Activated T-cell treated with anti-CD3 and anti-CD28 coated beads for 1 hour (primary cell): ENCODE measurements at places on chromosomes 2 and 18.

DNA sequence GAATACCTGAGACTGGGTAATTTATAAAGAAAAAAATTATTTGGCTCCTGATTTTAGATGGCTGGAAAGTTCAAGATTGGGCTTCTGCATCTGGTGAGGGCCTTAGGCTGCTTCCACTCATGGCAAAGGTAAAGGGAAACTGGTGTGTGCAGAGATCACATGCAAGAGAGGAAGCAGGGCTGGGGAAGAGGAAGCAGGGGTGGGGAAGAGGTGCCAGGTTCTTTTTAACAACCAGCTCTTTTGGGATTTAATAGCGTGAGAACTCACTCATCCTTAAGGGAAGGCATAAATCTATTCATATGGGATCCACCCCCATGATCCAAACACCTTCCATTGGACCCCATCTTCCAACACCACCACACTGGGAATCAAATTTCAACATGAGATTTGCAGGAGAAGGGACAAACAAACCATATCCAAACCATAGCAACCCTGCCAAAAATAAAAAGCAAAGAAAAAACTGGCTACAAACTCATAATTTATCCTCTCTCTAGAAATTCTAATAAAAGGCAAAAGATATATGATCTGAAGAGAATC is 30.4 kb downstream of the PRKRA start:
- DNase-seq: no peak

DNA sequence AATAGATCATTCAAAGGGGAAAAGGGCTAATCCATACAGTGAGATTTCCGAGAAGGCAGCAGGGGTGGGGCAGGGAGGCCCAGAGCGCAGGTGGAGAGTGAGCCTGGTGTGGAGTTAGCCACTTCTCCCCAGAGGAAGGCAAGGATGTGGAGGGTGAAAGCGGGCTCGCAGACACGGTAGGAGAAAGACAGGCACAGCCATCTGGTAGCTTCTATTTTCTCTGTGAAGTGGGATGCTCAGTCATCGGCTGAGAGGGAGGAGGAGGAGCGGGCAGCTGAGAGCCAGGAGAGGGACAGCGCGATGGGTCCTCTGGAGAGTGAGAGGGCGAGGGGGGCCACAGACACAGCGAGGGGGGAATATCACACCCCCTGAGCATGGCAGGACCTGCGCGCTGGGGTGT is 153.3 kb upstream of the NDUFV2 start:
- DNase-seq: no peak

- no peak for DNase-seq
Measured at GRCh38 chr18:31072175-31072574, 29.6 kb upstream of the DSC3 start.

DNA sequence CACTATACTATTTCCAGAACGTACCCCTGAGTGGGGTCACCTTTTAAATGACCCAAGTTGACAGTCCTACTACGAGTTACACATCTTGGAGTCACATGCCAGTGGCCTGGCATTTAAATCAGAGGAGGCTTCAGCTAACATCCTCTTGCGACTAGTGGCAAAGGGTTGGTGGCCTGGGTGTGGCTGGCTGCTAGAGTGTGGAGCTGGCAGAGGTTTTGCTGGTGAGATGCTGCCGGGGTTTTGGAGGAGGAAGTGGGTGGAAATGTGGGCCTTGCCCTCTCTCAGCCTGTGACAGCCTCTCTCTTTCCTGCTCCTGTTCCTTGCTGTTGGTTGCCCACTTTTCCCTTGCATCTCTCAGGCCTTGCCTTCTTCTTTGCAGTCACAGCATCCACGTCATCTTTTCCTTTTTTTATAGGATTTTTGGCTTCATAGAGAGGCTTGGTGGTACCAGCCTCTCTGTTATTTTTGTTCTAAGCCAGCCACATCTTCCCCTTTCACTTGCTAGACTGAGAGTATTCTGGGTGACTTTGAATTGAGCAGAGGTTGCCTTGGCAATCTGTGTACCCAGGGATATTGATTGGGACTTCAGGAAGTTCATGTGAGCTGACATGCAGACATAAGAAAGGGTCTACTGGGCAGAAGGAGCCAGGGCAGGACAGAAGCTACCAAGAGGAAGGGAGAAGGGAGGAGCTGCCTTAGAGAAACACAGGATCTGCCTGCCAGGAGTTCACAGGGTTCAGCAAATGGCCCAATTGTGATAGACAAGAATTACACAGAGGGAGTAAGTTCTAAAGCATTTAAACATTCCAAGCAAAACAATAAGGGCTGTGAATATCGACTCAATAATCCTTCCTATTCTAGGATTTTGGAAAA is 55.4 kb downstream of the CDC42EP3 start:
- DNase-seq: peak; percentile 48

- no peak for DNase-seq
Measured at GRCh38 chr2:29073933-29074332, 390 bp downstream of the PCARE start.

DNA sequence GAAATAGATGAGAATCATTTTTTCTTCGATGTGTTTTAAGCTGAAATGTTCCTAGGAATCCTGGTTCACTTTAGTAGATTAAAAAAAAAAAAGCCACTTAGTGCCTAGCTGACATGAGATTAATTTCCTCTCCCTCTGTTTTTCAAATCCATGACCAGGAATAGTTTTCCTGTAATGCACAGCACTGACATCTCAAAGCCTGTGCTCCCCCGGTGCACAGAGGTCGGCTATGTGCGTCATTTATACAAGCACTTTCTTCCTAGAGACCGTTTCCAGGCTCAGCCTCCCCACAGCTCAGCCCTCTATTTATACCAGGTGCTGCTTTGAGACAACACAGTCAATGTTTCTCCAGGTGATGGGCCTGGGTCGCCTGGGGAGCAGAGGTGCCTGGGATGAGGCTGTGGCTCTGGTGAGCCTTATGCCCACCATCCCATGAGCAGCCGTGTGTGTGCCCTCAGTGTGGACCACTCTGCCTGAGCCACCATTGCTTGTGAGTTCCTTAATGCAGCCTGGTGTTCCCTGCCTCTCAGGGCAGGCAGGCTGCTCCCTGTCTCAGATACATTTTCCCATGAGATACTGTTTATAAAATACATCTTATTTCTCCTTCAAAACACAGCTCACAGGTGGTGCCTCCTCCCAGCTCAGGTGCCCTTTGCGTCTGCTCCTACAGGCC is 515.7 kb upstream of the HS6ST1 start:
- DNase-seq: no peak

DNA sequence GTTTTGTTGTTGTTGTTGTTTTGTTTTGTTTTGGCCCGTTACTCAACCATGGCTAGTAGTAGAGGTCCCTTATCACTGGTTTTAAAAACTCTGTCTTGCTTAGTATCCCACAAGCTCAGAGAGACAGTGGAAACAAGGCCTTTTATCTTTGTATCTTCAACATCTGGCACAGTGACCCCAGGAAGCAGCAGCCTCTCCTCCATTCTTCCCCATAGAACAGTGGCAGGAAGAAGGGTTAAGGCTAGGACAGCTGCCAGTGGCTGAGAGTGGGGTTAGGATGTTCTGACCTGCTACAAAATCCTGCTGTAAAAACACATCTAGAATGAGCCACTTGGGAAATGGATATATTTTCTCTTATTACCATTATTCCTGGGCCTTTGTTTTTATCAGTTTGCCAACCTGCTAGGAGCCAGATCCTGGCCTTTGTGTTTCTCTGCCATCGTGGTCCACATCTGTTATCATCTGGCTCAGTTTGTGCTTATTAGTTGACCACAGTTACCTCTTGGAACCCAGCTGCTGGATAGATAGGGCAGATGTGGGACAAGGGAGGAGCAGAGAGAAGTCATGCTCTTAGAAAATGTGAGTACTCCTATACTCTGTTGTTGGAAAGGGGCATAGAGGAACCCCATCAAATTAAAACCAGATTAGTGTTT is 246.8 kb downstream of the AGPS start:
- no peak for DNase-seq

DNA sequence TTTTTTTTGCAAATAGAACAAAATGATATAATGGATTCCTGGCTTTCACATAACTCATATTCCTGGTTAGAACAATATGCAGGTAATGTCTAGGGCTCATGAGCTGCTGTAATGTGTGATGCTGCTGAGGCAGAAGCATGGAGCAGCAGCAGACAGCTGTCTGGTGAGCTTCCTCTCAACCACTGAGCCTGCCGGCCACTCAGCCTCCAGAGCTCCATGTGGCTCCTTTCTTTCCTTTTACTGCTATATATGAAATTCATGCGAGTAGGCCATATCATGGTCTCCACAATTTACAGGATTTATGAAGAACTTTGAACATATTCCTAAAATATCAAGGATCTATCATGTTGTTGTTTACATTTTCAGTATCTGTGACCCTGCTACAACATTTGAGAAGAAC is 120.9 kb downstream of the MEP1B start:
- DNase-seq: no peak

DNA sequence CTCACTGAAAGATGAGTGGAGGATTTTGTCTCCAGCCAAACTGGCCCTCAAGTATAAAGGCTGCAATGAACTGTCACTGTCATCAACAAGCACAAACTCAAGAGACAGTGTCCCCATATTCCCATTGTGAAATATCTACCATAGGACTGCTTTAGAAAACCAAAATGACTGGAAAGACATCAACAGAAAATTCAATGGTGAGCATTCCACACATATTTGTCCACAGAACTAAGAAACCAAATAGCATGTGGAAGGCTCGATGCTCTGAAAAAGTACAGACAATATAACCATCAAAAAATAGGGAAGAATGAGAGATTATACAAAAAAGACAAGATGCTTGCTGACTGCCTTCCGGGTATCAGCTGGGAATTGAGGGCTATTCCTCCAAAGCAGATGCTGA is 37.6 kb downstream of the TGFBRAP1 start:
- no peak for DNase-seq

- no peak for DNase-seq
Measured at GRCh38 chr18:12287684-12288402, 20.2 kb upstream of the TUBB6 start.

DNA sequence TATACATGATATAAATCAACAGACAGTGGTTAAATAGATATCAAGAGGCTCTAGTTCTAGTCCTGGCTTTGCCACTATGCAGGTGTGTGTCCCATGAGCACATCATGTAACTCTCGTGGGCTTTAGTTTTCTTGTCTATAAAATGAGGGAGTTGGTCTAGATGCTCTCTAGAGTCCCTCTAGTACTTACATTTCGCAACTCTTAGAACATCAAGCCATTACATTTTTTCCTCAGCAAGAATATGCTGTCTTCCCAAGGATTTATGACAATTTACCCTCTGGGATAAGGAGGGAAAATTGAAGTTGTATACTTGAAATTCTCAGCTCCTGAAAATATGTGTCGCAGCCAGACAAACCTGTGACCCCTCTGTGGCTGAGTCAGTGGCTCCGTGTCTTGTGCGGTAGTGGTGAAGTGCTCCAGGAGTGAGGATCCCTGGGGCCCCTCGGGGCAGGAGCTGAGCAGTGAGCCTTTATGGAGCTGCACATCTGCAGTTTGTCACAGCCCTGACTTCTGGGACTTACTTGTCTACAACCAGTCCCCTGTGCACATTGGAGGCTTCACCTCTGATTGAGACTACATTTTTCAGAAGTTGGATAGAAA is 6.8 kb downstream of the PKP4 start:
- DNase-seq: no peak

DNA sequence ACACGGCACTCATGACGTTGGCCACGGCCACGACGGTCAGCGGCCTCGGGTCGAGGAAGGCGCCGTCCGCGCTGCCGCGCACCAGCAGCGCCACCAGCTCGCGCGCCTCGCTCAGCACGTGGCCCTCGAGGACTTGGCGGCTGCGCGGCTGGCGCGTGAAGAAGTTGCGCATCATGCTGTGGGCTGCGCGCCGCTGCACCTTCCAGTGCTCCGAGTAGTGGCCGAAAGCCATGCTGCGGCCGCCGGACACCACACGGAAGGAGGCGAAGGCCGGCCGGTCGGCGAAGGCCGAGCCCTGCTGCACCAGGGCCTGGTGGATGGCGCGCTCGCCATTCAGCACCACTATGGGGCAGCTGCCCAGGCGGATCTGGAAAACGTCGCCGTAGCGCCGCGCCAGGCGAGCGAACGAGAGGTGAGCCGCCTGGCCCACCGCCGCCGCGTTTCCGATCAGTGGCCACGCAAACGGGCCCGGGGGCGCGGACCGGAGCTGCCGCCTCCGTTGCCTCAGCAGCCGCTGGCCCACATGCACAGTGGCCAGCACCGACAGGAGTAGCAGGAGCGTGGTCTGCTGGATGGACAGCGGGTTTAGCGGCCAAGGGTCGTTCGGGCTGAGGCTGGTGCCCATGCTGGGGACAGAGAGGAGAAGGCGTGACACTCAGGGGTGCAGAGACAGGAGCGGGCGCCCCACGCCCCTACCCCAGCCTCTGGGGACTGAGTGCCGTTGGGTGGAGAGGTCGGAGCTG is 1.0 kb downstream of the CYP1B1 start:
- DNase-seq: no peak

GRCh38 chr2:28602751-28603639 is 107.1 kb downstream of the PLB1 start:
- no peak for DNase-seq

GRCh38 chr18:48514786-48515185 is 24.0 kb upstream of the CTIF start:
- no peak for DNase-seq

DNA sequence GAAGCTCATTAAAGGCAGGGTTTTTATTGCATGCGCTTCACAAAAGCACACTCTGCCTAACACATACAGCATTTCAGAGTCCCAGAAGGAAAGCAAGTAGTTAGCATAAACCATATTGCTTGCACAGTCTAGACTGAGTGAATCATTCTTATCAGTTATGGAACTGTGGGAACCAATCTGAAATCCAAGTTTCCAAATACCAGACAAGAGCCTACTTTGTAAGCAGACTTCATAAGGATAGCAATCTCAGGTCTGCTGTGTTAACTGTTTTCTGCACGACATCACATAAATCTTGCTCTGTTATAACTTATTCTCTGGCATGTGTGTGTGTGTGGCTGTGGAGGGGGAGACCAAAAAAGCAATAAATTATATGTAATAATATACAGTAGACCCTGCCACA is 608.1 kb upstream of the REG3G start:
- DNase-seq: no peak

- DNase-seq: no peak
Measured at GRCh38 chr18:37694516-37694915, 128.9 kb upstream of the CELF4 start.

DNA sequence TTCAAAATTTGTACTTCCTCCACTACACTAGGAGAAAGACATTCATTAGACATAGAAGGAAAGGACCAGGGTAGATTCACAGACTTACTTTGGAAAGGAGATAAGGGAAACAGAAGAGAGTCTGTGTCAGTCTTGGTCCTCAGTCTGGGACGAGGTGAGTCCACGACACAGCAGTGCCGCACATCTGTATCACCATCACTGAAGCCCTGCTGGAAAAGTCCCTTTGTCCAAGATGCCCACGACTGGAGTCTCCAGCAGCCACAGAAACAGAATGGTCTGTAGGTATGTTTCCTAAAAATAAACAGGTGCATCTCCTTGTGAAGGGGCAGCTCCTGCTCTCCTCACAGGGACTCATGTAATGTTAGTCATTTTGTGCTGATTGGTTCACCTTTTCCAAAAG is 27.4 kb downstream of the COX7A2L start:
- no peak for DNase-seq
